Endodermal cell (in vitro differentiated cells): ENCODE measurements at places on chromosomes 2 and 18.
A peak's percentile ranks its signal among the peaks of the same experiment; 100 is the strongest.

GRCh38 chr2:238847419-238847801, 475 bp upstream of the TWIST2 start:
- H3K27me3 ChIP-seq, result peaks cover 91% of the 10 kb centered on the region
- peak overlapping the region; percentile 75 for H3K4me3 ChIP-seq
- no peaks in the 10 kb centered on the region for H3K4me1 ChIP-seq
- no peak for DNase-seq
- H3K36me3 ChIP-seq, result no peaks in the 10 kb centered on the region

DNA sequence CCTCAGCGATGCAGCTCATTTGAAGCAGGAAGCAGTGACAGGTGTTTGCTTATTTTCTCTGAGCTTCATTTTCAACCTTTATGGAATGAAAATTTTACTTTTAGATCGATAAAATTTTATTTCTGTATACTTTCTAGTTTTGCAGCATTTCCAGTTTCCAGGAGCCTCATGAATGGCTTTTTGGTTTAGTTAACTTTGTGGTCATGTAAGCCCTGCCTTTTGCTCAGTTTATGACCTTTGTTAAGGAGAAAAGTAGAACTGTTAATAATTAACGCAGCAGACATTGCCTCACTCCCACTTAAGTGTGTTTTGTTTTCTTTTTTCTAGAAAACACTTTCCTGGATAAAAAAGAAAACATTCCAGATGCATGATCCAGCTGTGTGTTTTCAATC, 4.4 kb upstream of the FARP2 start:
- no peak for DNase-seq
- peaks cover 8% of the 10 kb centered on the region for H3K4me1 ChIP-seq
- peaks cover 78% of the 10 kb centered on the region for H3K36me3 ChIP-seq

DNA sequence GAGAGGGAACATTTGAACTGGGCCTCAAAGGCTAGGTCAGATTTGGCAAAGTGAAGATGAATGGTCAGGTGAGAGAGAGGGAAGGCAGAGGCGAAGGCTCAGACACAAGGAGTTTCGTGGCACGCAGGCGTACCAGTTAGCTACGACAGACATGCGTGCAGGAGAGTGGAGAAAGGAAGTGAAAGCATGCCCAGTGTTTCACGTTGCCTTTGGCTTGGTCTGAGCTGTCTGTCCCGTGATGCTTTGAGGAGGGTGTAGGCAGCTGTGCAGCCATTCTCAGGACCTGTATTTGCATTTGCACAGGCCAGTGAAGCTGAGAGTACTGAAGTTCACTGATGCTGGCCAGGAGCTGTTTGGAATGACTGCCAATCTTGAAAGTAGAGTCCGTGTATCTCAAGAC, 69.5 kb downstream of the HNRNPLL start:
- peaks cover 11% of the 10 kb centered on the region for H3K27me3 ChIP-seq
- H3K36me3 ChIP-seq, result no peaks in the 10 kb centered on the region
- no peak for DNase-seq
- no peak overlapping the region for H3K4me3 ChIP-seq
- peaks cover 3% of the 10 kb centered on the region for H3K4me1 ChIP-seq

DNA sequence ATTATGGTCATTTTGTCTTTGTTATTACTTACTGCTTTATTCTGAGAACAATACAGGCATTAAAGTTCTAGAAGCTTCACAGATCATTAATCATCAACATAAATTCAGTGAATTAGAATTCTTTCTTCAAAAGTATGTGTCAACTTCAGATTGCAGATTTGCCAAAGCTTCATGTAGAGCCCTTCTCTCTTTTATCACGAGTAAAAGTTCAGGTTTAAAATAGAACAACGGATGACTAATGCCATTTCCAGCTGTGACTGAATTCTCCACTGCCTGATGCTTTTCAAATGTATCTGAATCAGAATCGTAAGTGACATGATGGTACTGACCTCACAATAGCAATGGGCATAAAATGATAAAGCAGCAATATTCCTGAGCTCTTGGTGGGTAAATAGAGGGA, 116.0 kb downstream of the ABCA12 start:
- H3K4me1 ChIP-seq, result no peaks in the 10 kb centered on the region
- no peak overlapping the region for H3K4me3 ChIP-seq
- DNase-seq, result no peak
- H3K27ac ChIP-seq, result no peak overlapping the region
- H3K27me3 ChIP-seq, result no peaks in the 10 kb centered on the region

DNA sequence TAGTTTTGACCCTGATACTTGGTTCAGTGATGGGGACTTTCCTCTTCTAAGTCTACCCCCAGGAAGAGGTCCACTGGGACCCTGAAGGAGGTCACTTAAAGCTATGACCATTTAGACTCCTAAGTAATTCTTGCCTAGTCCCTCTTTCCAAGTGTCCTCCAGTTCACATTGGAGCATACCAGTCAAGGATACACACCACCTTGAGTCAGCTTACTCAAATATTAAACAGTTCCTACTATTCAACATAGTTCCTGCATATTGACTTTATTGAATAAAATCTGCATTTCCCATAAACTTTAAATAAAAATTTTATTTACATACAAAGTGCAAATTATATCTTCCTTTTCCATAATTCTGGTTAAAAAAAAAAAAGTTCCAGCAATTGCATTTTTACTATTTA, 36.3 kb downstream of the SLC5A7 start:
- no peaks in the 10 kb centered on the region for H3K36me3 ChIP-seq
- no peaks in the 10 kb centered on the region for H3K4me1 ChIP-seq
- no peak for DNase-seq
- H3K27me3 ChIP-seq, result no peaks in the 10 kb centered on the region
- no peak overlapping the region for H3K4me3 ChIP-seq
